ENCODE measurements at places on chromosomes 2 and 18.

DNA sequence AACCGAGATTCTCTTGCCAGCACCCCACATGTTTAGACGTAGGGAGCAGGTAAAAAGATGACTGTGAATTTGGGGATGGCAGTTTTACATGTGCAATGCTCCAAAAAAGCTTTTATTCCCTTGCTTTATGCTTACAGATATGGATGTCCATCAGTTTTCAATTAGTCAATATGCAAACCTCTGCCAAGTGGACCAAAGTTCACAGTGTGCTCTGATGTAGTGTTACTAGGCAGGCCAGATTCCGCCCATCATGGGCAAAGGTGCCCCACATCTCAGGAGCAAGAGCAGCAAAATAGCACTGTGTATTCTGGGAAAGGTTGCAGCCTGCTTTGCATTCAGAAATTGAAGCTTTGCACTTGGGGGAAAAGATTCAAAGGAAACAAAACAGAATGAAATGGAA, 329.7 kb upstream of the ZEB2 start:
- no peak for DNase-seq

GRCh38 chr2:179311101-179311500, 46.5 kb upstream of the SESTD1 start:
- DNase-seq = no peak

GRCh38 chr18:43662657-43663056, 385.4 kb upstream of the SYT4 start:
- no peak for DNase-seq

DNA sequence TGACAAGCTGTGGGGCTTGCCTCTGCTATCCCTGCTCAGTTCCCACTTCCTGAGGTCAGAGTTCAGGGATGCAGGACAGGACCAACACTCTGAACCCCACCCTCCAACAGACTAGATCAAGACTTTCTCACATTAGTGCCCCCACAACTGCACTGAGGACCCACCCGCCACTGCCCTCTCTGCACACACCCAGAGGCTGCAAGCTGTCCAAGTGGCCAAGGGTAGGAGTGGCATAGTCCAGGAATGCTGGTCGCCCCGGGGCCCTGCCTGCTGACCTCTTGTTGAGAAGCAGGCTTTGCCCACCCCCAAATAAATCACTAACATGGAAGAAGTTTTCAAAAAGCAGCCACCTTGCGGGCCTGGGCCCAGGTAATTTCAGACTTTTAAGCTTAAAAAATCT, 5.5 kb upstream of the KIF1A start:
- no peak for DNase-seq

GRCh38 chr2:174868878-174869277, 104.6 kb upstream of the CHRNA1 start:
- DNase-seq = no peak

- peak; percentile 27 for DNase-seq
Measured at GRCh38 chr18:44651478-44651877, 29.2 kb upstream of the SETBP1 start.

GRCh38 chr18:74722237-74722636, 124.6 kb downstream of the ZNF407 start:
- DNase-seq = no peak

GRCh38 chr18:23077493-23078256, 57.6 kb upstream of the CABLES1 start:
- no peak for DNase-seq

- no peak for DNase-seq
Measured at GRCh38 chr2:65198737-65199136, 28.9 kb upstream of the ACTR2 start.

GRCh38 chr2:37892436-37893114, 32.5 kb upstream of the RMDN2 start:
- no peak for DNase-seq

DNA sequence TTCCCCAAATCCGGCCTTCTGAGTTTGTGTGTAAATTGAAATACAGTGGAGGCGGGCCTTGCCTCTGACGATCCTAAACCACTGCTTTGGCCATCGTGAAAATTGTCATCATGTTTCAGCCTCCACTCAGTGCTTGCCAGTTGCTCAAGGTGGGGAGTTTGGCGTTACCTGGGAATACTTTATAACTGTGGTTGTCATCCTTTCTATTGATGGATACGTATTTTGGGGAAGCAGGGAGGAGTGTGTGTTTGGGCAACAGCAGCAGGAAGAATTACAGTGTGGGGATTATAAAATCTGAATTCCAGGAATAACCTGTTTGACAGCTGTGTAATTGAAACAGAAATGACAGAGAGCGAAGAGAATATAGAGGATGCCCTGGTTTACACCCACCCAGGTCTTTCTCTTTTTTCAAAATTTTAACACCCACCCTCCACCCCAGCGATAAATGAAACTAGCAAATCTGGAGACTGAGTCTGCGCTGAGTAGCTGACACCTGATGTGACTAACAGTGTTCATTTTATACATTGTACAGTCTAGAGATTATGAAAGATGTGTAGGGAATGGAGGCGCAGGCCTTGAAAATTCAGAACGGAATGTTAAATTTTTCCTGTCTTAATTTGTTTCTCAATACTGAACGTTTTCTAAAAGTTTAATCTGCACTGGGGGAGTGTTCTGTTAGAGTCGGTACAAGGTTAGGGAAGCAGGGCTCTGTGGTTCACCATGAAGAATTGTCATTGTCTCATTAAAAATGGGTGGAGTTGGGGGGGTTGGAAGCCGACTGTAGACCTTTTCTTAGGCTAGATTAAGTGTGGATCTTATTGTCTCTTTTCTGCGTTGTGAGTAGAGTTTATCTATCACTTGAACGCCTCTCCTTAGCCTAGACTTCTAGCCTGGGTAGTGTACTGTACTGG, 1.6 kb downstream of the MAP4K4 start:
- no peak for DNase-seq

GRCh38 chr2:133812826-133813617, 244.8 kb upstream of the NCKAP5 start:
- no peak for DNase-seq

DNA sequence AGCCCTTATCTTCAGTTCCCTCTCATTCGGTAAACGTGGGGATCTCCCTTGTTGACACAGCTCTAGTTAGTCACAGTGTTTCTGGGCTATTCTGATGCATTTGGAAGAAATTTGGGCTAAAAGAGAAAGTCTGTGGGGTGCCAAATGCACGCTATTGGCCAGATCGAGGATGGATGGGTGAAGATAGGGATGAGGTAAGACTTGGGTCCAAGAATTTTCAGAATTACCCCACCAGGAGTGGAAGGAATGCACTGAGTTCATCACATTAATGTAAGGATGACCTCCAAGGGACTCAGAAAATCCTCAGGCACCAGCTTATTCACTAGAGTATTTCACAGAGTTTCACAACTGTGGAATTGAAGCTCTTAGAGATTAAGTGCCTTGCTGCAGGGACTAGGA, 49.3 kb downstream of the NRP2 start:
- no peak for DNase-seq

- DNase-seq = no peak
Measured at GRCh38 chr2:214192711-214193110, 218.1 kb upstream of the VWC2L start.

DNA sequence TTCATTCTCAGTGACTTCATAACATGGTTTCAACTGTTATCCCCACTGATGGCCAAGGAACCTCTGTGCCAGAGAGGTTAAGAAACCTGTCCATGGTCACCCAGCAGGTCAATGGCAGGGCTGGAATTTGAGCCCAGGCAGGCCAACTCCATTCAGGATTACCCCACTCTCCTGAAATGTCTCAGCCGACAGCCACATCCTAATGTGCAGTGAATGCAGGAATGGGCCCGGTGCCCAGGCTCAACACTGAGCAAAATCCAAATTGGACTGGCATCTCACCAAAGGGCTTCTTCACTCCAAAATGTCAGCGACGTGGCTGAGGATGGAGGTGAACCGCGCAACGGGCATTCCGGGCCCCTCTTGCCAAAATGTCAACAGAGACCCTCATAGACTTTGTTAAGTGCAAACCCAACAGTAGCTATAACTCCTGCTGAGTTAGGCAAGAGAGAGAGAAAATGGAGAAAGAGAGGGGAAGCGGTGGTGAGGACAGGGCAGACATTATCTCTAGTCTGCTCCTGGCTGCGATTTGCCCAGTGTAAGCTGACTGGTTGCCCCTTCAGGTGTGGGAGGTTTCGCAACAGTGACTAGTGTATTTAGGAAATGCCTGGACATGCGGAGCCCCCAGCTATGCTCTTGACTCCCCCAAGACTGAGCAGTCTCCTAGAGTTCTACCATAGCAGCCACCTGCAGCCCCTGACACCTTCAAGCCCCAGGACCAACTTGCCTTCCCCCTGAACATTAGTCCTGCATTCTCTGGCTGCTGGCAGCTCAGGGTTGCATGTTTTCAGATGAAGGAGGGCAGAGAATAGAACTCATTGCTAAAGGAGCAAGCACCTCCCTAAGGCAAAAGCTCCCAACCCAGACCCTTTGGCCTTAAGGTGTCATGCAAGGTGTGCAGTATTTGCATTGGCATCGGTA, 167.7 kb downstream of the ANAPC1 start:
- no peak for DNase-seq

DNA sequence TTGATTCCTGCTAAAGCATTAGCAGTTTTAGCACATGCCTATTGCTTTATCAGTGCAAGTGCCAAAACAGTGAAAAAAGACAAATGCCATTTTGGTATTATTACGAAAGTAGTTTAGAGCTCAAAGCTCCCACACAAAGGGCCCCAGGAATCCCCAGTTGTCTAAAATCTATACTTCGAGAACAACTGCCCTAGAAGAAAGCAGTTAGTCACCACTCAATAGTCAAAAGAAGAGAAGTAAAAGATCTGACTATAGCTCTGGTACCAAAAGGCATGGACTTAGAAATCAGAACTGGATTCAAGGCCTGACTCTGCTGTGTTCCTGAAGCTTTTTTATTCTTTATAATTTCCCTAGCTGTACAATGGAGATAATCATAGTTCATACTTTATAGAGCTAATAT, 21.8 kb downstream of the SCN3A start:
- DNase-seq = no peak

GRCh38 chr18:607930-608329, 11.1 kb downstream of the CLUL1 start:
- no peak for DNase-seq

DNA sequence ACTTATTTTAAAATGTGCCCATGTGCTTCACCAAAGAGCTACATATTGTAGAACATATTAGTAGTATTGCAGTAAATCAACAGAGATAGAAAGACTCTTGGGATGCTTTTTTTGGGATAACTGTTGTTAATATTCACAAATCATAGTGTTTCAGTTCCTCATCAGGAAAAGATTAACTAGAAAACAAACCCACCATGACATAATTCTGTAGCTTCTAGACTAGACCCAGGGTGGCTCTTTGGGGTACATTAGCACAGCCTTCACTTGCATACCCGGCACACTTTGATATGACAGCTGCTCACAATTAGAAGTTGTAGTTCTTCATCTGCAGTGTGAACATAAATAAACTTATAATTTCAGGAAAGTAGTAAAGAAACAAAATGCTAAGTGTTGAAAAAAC, 154.2 kb downstream of the ATP9B start:
- DNase-seq = no peak

DNA sequence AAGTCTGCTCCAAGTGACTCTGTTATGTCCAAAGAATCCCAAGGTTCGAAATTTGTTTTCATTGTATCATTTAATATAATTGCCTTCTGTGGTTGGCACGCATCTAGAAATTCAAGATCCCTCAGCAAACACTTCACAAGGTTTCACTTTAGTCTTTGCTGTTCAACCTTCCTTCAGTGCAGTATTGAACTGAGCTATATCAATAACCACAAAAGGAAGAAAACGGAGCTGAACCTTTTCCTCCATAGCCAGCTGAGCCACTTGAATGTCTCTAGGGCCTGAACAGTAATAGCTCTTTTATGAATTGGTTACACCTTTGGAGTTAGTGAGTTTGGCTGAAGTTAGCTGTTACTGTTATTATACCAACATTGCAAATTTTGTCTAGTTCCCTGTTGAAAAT, 357.7 kb upstream of the HNRNPA3 start:
- DNase-seq = no peak

DNA sequence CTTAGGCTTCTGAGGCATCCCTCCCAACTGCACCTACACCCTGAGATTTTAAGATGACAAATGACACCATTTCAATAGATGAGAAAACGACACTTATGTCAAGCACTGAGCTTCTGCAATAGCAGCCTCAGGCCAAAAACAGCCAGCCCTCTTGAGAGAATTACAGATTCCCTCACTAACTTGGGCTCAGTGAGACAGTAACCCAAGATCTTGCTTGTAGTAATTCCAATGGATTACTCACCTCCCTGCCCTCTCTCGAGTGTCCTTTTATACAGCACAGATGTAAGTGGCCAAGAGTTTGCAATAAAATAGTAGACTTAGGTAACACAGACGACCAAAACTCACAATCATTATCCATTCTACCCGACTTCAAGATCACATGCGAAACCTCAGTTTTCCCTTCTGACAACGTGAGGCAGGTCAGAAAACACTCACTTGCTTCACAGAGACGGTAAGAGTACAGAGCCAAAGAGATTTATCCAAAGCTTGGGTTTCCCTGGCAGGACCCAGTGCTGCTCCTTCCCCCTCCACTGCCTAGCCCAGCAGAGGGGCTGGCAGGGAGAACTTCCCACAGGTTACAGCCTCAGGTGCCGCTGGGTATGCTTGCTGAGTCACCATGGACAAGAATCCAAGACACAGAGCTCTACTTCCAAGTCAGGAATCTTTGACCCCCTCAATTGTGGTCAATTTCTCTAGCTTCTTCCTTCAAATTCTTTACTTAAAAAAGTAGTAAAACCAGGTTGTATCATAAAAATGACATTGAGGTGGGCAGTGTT, 181.4 kb downstream of the MYO5B start:
- DNase-seq = no peak

DNA sequence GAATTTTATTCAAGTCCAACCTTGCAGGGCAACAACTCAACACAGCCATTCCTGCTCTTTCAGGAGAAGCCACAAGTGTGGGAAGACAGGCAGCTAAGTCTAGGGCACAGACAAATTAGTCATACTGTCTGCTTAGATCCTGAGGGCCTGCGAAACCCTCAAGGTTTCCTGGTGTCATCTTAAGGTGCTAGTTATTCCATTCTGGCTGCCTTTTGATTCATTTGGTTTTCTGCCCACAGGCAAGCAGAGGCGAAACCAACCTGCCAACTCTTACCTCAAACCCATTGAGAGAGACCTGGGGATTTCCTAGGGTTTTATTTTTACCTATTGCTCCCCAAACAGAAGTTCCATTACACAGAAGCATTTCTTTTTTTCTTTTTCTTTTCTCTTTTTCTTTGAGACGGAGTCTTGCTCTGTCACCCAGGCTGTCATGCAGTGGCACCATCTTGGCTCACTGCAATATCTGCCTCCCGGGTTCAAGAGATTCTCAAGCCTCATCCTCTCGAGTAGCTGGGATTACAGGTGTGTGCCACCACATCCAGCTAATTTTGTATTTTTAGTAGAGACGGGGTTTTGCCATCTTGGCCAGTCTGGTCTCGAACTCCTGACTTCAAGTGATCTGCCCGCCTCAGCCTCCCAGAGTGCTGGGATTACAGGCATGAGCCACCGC, 23.7 kb upstream of the SCYGR1 start:
- DNase-seq = no peak

- no peak for DNase-seq
Measured at GRCh38 chr2:38602136-38602731, 494 bp downstream of the HNRNPLL start.

GRCh38 chr2:96869281-96869821, 529 bp downstream of the SEMA4C start:
- peak; percentile 60 for DNase-seq
